GM18507 (cell line): ENCODE measurements at places on chromosomes 5 and 9.

- DNase-seq: no peak
These were observed 160.7 kb downstream of the TMEM38B start for GRCh38 chr9:105854783-105855724.

DNA sequence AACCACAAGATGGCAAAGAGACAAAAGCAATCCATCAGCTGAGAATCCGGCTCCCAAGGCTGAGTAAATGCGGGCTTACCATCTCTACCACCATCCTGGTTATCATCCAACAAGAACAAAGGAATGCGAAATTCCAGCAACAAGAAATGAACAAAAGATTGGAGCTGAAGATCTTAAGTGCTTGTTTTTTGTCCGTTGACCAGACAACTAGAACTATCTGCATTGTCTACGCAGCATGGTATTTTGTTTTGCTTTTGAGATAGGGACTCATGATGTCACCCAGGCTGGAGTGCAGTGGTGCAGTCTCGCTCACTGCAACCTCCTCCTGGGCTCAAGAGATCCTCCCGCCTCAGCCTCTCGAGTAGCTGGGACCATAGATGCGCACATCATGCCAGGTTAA is 88.9 kb downstream of the ZNF366 start:
- DNase-seq: no peak

GRCh38 chr9:116049456-116049855 is 104.1 kb upstream of the PAPPA start:
- no peak for DNase-seq

- no peak for DNase-seq
These were observed at the start of gene C7 for GRCh38 chr5:40909264-40909663. C7 (plus strand) TSS chr5:40909497; CDS start chr5:40909611, 114 bp downstream.

- no peak for DNase-seq
These were observed 43.8 kb upstream of the GOLPH3 start for GRCh38 chr5:32217886-32218396.

- no peak for DNase-seq
These were observed 187.9 kb upstream of the EGFLAM start for GRCh38 chr5:38070304-38070950.

DNA sequence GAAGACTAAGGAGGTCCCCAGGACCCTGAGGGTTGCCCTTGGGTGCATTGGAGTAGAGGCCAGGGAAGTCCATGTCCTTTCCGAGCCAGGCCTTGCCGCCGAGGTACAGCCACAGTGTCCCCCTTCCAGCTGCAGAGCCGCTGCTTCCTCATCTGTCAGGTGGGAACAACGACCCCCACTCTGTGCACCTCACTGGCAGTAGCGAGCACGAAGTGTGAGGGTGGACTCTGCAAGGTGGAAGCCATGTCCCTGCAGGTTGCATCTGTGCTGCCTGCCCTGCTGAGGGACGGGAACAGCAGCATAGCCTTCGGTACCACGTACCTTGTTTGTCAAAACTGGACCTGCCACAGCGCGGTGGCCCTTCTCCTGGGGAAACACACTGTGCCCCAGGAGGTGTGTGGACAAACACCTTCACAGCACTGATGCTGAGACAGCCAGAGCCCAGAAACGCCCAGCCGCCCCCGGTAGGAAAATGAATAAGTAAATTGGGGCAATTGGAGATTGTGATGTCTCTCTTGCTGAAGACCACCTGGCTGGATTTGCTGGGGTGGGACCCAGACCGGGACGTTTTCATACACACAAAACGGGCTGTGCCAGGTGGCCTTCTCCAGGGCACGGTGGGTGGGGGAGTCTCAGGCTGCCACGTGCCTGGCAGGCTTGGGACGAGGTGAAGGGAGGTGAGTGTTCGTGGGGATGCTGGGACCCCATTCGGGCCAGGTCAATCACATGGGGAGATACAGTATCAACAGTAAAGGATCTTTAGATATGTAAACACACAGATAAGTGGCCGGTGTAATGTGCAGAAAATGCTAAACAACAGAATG is 157.3 kb downstream of the RXRA start:
- DNase-seq: no peak

- no peak for DNase-seq
These were observed 87.5 kb downstream of the PPARGC1B start for GRCh38 chr5:149817539-149818060.

DNA sequence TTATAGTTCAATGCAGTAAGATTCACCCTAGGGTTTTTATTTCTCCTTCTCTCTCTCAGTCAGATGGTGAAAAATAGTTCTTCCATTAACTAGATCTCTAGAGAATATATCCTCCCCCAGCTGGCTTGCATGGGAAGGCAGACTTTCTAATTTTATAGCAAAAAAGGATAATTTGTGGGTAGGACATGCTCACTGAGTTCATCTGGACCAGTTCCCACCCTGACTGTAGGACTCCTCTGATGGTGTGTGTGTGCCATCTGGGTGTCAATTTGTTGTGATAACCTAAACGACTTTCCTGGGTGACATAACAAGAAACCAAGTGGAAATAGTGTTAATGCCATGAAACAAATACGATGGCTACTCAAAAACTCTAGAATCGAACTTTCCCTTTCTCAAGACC is 44.9 kb downstream of the APBA1 start:
- no peak for DNase-seq

- DNase-seq: no peak
These were observed 16.6 kb downstream of the SQSTM1 start for GRCh38 chr5:179837076-179838011.

- DNase-seq: peak; percentile 80
These were observed 631 bp upstream of the C9orf72 start for GRCh38 chr9:27573634-27574590.

DNA sequence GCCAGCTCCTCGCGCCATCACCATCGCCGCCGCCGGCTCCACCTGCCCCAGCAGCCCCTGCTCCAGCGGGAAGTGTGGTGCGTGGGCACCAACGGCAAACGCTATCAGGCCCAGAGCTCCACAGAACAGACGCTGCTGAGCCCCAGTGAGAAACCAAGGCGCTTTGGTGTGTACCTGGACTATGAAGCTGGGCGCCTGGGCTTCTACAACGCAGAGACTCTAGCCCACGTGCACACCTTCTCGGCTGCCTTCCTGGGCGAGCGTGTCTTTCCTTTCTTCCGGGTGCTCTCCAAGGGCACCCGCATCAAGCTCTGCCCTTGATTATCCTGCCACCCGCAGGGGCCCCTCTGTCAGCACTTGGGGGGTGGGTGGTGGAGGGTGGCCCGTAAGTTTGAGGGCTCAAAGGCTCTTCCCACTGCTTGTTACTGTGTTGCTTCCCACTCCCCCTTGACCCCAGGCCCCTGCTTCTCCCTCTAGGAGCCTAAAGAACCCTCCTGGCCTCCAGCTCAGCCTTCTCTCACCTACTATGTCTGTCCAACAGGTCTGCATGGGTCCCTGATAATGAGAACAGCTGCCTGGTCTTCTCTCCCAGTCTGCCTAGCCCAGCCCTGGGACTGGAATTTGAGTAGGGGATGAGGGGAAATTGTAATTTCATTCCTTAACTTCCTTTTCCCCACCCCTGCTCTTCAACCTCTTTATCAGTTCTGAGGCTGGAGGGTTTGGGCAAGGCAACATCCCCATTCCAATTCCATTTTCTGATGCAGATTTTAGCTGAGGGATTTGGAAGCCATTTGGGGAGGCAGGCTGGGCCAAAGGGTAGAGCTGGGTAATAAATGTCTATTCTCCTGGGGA is 9.0 kb downstream of the RACK1 start:
- DNase-seq: no peak

GRCh38 chr5:175922192-175922885 is 45.8 kb downstream of the THOC3 start:
- DNase-seq: no peak

- no peak for DNase-seq
These were observed 5.3 kb upstream of the MSX2 start for GRCh38 chr5:174718880-174719610.

GRCh38 chr5:73678807-73679206 is 52.8 kb downstream of the ARHGEF28 start:
- DNase-seq: no peak

- no peak for DNase-seq
These were observed 174.3 kb downstream of the PAPPA start for GRCh38 chr9:116327701-116328405.

- no peak for DNase-seq
These were observed 13.1 kb upstream of the ZNF79 start for GRCh38 chr9:127411122-127411521.

DNA sequence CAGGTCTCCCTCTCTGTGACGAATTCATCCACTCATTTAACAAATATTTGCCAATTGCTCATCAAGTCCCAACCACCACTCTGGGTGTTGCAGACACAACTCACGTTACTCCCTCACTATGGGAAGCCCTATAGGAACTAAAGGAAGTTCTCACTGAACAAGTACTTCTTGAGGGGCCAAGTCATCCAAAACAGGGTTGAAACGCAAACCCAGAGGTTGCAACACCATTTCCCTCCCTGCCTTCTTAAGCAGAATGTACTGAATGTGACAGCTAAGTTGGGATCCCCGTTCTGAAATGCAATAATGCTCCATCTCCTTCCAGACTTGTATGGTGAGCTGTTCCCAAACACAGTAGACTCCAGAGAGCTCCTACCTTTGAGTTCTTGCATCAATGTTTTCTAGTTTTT is 34.3 kb downstream of the EPB41L4B start:
- no peak for DNase-seq

DNA sequence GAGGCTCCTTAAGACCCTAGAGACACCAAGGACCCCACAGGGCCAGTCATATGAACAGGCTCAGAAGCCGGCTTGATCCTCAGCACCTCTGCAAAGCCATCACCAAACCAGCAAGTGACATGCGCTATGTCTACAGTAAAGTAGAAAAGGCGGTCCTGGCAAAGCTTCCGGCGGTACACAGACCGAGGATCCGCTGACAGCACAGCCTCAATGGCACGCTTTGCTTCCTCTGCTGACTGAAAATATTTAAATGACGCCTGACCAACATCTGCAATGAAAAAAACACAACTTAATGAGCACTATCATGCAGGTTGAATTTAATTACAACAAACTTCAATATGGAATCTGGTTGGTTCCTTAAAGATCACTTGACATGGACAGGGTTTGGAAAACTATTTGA is 17.6 kb downstream of the TRMO start:
- DNase-seq: no peak

DNA sequence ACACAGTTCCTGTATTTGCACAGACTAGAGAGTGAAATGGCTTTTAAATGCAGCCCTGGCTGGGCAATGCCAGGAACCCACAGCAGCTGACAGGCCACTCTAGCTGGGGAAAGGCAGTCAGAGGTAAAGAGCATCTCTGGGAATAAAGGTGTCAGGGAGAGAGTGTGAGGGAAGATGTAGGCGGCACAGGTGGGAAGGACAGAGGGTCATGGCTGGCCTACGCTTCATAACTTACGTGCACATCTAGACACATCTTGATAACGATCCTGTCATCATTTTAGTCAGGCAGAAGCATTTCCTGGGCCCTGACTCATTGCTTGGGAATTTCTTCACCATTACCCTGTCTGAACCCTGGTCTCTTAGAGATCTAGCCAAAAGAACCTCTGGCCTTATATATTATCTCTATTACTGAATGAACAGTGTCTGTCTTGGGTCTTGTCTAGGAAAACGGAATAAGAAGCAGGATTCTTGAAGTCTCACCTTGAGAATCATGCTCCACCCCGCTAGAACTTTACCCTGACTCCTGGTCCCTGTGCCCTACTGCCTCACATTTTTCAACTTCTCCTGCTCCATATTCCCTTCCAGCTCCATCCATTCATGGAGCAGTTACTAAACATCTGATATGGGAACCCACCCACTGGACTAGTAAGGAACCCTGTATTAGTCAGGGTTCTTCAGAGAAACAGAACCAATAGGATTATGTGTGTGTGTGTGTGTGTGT is 106.4 kb upstream of the ELL2 start:
- DNase-seq: no peak

GRCh38 chr5:6328173-6328572 is 50.2 kb downstream of the MED10 start:
- DNase-seq: no peak

- DNase-seq: no peak
These were observed 34.1 kb upstream of the ERCC6L2 start for GRCh38 chr9:95841377-95841776.

DNA sequence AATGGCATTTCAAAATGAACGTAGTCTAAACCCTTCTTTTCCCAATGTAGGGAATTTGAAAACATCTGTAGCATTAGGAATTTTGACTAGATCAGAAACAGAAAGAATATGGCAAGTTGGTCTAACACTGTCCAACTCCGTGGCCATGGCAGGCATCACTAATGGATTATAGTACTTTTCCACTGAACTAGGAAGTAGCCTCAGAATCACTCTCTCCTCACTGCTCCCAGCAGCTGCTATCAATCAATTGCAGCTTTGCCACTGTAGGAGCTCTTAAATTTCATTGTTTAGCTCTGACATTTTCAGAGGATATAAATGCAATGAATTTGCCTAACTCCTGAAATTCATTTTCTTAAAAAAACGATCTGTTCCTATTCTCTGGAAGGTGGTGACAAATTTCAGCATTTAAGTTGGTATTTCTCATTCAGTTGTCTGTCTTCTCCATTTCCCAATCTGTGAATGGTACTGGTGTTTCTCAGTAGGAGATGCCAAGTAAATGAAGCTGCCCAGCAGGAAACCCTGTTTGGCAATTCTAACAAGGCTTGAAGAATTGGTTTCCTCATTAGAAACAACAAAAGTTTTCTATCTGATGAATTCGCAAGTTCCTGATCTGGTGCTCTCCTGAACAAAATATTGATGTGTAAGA is 64.7 kb downstream of the TLR4 start:
- DNase-seq: no peak
